ENCODE measurements at places on chromosomes 3 and 15.

- DNase-seq = no peak
These were observed 82.4 kb upstream of the DLG1 start for GRCh38 chr3:197380786-197381185.

GRCh38 chr3:71211083-71211482 is 372.4 kb downstream of the FOXP1 start:
- DNase-seq = no peak

GRCh38 chr3:52454938-52455282 is 494 bp upstream of the NISCH start:
- DNase-seq = no peak

DNA sequence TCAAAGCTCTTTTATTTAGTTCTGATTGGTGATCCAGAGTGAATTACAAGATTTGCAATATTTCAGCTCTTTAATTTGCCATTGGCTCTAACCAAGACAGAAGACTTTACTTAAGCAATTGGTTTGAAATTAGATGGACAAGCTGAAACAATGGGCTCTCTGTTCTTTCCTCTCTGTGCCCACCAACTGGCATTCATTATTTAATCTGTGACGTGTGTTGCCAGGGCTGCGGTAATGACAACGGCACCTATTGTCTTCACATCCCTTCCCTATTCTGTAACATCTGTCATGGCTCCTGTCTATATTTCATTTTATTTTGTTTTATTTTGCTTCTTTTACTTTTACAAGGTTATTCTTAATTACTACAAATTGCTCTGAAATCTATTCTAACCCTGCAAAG is 33.9 kb downstream of the PLD1 start:
- DNase-seq = no peak

DNA sequence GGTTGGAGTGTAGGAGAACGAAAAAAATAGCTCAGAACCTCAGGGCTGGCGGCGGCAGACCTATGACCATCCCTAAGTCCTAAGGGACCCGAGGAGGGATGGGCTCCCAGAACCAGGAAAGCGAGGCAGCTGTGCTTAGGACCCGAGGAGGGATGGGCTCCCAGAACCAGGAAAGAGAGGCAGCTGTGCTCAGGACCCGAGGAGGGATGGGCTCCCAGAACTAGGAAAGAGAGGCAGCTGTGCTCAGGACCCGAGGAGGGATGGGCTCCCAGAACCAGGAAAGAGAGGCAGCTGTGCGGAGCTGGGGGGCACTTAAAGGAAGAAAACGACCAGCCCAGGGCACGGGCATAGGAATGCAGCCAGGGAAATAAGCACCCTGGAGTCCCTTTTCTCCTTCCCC is 125.0 kb upstream of the DLG1 start:
- no peak for DNase-seq

GRCh38 chr3:110267304-110267845 is 804.2 kb upstream of the NECTIN3 start:
- DNase-seq = no peak

GRCh38 chr15:40190591-40190990 is 29.7 kb downstream of the BUB1B start:
- no peak for DNase-seq

DNA sequence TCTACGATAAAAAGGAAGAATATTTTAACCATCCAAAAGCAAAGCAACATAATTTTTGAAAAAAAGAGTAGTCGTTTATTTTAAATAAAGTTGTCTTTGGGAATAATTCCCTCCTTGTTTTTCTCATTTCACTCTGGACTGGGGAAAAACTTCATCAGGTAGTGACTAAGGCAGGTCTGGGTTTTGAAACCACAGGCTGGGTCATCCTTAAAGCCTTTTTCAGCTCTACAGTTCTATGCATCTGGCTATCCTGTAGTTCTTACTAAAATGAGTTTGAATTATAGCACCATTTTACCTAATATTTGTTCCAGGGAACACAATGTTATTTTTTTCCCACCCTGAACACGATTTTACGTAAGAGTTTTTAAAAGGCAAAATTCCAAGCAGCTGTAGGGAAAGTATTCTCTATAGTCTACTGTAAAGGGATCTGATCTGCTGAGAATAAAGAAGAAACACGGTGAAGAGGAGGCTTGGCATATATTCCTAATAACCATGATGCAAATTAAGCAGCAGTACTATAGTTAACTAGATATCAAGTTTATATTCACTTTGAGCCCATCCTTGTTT is 107.7 kb downstream of the OSBPL10 start:
- DNase-seq = no peak

GRCh38 chr3:73848173-73848906 is 223.6 kb upstream of the PDZRN3 start:
- DNase-seq = no peak

DNA sequence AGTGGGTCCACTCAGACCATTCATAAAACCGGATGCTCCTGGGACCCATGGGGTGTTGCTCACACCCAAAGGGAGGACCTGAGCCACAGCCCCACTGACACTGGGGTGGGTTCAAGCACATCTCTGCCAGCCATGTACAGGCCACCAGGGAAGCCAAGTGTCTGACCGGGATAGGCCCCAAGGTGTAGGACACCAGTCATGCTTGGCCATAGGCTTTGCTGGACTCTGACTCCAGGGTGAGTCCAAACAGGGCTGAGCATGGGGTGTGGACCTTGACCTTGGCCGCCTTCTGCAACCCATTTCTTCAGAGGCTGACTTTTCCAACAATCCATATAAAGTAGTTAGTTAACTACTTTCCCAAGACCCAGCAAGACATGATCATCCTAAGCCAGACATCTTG is 31.4 kb upstream of the DUSP7 start:
- DNase-seq = no peak

DNA sequence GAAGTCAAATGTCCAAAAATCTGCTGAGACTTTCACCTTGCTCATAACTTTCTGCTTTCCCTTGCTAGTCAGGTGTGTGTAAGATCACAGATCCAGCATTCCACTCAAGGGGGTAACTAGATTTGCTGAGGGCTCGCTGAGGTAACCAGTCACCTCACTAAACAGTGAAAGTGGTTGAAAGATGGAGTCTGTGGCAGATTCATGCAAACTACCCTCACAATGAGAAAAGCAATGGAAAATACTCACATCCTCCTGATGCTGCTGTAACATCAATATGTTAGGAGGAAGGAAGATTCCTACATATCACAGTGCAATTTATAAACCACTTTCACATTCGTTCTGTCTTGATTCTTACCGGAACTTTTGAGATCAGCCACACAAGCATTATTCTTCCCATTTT is 174.3 kb upstream of the BCL6 start:
- DNase-seq = peak; percentile 22

DNA sequence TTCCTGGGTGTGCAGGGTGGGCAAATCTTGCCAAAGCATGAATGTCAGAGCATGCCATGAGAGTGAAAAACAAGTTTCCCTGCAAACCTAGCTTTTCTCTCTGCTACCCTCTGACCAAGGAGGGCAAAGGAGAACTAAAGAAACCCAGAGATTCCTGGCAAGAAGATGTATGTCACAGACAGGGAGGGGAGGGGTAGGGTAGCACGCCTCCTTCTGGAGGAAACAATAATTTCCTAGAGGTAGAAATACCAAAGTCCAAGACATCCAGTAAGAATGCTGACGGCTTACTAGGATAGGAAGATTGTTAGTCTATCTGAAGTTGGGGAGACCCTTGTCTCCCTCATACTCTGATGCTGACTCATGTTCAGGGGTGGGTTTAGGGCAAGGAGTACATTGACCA is 203.9 kb downstream of the NR1D2 start:
- no peak for DNase-seq

GRCh38 chr3:16303037-16303575 is 38.1 kb downstream of the OXNAD1 start:
- DNase-seq = no peak

DNA sequence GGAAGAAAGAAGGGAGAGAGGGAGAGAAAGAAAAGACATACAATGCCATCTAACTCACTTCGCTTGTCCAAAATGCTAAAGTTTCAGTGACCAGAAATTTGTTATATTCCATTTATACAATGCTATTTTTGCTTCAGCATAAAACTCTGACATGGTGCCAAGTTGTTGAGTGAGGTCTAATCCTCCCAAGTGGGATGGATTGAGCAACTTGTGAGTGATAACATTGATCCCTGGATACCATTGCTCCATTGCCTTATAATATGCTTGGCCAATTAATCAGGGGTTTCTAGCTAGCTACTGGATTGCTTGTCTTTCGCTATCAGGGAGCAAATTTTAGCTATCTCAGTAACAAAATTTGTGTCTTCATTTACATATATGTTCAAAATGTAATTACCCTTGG is 615.6 kb upstream of the DPPA4 start:
- DNase-seq = no peak

DNA sequence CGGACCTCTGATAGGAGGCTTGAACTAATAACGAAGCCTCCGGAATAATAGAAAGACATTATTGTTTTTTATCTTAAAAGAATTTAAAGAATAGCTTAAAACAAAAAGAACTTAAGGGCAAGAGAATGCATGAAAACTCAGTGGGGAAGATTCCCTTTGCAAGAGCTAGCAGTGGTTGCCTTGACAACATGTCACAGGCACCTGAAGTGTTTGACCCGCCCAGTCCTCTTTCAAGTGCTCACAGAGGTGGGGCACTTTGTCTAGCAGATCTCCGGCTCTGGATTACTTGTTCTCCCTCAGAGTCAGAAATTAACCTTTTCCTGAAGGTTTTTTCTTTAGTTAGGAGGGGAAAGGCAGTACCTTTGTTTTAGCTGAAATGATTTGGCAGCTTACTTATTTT is 37.8 kb downstream of the LARS2 start:
- DNase-seq = no peak

- no peak for DNase-seq
These were observed 28.6 kb downstream of the RLBP1 start for GRCh38 chr15:89192766-89193165.

DNA sequence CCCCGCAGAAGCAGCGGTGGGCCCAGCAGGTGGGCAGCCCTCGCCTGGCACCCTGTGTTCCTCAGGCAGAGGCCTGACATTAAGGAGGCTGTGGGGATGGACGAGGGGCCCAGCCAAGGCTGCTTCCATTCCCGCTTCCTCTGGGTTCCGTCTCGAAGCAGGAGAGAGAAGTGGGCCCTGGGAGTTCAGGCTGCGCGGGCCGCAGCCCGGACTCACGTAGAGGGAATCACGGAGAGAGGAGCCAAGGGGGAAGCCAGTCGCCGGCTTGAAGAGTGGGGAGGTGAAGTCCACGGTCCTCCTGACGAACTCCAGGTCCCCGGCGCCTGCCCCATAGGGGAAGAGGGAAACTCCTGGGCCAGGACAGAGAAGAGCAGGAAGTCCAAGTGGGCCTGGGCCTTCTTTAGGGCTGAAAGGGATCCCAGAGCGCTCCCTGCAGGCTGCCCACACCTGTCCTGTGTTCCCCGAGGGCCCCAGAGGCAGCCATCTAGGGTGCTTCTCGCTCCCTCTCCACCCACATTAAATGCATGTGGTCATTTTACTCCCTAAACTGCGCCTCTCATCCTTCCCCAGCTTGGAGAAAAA is 37.7 kb downstream of the MUC4 start:
- no peak for DNase-seq

DNA sequence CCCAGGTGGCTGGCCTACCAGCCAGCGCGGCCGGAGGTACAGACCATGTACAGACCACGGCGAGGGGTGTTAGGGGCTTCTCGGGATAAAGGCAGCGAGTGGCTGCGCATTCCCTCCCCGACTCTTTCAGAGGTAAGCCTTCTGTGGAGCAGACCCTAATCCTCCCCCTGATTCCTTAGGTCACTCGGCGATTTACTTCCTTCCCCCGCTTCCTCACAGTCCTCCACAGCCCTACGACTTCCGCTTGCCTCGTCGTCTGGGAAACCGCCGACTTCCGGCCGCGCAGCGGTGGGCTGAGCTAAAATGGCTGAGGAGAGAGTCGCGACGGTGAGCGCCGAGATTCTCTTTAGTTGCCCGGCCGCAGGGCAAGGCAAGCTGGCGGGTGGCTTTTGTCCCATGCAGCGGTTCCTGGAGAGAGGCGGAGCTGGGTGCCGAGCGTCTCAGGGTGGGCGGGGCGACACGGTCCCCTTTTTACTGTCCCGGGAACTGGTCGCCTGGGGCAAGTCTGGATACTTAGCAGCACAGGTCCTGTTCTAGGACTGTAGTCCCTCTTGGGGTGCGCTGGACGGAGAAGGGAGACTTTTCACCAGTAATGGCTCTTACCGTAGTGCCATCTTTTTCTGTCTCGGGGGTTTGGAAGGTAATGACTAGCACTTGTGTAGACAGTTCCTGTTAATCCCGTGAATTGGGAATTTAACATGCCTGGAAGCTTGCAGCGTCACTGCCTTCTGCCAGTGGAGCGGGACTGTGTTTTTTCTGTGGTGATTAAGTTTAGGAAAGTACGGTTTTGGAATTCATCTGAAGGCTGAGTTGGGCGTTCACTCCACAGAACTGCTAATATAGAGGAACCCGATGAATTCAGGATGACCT is at the start of the genes BBS4 and HIGD2B:
TSS of gene BBS4 (plus strand) at position 283 of the 870 bp plus-strand sequence. CDS start at position 304, 21 bp downstream.
TSS of gene HIGD2B (minus strand) at position 258 of the 870 bp plus-strand sequence. CDS start 9,808 bp downstream, outside the sequence.
- DNase-seq = peak; percentile 87

GRCh38 chr3:46844881-46845312 is 18.3 kb downstream of the MYL3 start:
- no peak for DNase-seq

- no peak for DNase-seq
These were observed 267.7 kb downstream of the XXYLT1 start for GRCh38 chr3:195003006-195003892.

GRCh38 chr15:93088200-93088980 is 621 bp downstream of the RGMA start:
- DNase-seq = no peak

GRCh38 chr3:114650808-114651207 is 357.0 kb downstream of the TIGIT start:
- no peak for DNase-seq

DNA sequence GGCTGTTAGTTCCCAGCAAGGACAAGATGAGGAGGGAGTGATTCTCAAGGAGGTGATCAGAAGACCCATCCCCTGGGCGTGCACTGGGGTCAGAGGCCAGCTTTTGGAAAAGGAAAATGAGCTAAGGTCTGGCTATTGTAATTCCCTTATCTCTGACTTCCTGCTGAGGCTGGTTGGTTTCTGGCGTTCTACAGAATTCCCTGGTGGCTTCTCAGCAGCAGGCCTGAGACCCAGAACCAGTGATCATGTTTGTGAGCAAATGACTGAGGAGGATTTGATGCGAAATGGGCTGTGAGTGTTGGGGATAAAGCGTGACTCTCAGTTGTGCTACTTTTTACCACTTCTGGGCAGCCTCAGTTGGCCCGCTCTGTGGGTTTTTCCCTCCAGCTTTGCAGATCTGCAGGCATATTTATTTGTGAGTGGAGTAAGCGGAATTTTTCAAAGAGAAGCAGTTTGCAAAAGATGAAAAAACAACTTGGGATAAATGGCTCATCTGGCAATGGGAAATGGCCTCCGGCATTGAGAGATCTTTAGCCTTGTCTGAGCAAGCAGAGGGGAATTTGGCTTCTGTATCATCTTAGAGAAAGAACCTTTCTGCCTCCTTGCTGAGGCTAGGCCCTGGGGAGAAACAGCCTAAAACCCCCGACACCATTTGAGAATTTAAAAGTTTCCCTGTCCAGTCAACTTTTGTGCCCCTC is 102.7 kb downstream of the SLCO3A1 start:
- no peak for DNase-seq

GRCh38 chr3:160049038-160049437 is 60.4 kb downstream of the IL12A start:
- no peak for DNase-seq

Measured in CD4-positive, alpha-beta T cell treated with Interleukin-21 for 1 hour (primary cell).